Nucleus accumbens (tissue), 56 donors: ENCODE measurements at places on chromosomes 3 and 15.
A peak's percentile ranks its signal among the peaks of the same experiment; 100 is the strongest.

GRCh38 chr3:39096775-39097174, 10.7 kb downstream of the GORASP1 start:
- DNase-seq, result no peak

DNA sequence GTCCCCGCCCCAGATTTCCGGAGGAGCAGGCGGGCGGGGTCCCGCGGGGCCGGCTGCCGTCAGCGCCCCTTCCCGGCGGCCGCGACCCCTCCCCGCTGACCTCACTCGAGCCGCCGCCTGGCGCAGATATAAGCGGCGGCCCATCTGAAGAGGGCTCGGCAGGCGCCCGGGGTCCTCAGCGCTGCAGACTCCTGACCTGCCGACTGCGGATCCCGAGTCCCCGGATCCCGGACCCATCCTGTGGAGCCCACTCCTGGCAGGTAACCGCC, at the start of gene TRH:
Gene TRH, plus strand, starts transcription at position 157 of the 269 bp plus-strand sequence. CDS start 1,097 bp downstream, outside the sequence.
- DNase-seq, result no peak

- no peak for DNase-seq
These were observed 17.8 kb downstream of the BMF start for GRCh38 chr15:40090774-40091455.

DNA sequence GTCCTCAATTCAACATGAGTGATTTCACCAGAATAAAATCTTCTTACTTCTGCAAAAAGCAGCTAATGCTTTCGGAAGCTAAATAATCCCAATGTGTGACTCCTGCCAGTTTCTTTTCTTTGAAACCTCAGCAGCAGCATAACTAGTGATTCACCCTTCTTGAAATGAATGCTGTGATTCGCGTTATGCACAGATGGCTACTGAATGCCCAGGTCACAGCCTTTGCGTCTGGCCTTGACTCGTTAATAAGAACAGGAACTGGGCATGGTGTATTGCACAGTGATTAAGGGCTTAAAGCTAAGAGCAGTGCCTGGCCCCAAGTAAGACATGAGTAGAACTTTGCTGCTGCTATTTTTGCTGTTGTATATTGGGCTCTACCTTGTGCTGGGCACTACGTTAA, 19.0 kb downstream of the CGNL1 start:
- DNase-seq, result no peak

- no peak for DNase-seq
These were observed 1.6 kb downstream of the CDV3 start for GRCh38 chr3:133575086-133575485.

DNA sequence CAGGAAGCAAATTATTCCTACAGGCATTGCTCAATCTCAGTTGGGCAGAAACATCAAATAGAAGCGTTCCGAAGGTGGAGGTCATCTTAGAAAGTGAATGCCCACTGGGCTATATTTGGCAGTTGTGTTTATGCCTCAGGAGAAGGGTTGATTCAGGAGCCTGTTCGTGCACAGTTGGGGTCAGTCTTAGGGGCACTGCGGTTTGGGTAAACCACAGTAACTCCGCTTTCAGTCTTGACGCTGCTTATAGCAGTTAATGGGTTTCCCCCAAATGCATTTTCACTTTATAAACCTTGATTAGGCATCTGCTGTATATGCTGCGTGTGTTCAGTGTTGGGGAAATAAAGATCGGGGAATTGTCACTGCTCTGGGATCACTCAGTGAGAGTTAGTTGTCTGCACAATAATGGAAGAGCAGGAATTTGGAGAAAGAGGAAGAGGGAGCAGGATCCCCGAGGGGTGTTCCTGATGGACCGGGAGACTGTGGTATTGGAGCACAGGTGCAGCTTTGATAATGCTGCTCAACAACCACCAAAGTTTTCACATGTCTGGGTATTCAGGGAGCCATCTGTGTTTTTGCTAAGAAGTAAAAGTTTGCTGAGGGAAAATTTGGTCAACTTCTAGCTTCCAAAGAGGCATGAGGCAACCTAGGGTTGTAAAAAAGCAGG, 124.3 kb upstream of the EIF1B start:
- no peak for DNase-seq

GRCh38 chr15:68301301-68301700, 23.8 kb downstream of the FEM1B start:
- DNase-seq, result no peak

DNA sequence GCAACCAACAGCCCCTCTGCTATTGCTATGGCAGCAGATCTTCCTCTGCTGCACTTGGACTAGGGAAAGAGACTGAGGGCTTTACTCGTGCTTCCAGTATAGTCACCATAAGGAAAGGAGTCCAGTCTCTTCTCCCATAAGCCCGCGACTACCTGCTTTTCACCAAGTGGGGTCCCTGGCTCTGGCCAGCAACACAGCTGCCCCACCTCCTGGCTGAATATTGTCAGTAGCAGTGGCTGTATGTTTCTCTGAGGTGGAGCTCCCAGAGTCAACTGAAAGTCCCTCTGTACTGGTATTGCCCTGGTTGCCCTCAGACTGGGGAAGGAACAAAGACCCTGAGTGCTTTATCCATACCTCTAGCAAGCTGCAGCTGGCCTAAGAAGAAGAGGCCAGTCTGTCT, 719.6 kb downstream of the SQOR start:
- no peak for DNase-seq

DNA sequence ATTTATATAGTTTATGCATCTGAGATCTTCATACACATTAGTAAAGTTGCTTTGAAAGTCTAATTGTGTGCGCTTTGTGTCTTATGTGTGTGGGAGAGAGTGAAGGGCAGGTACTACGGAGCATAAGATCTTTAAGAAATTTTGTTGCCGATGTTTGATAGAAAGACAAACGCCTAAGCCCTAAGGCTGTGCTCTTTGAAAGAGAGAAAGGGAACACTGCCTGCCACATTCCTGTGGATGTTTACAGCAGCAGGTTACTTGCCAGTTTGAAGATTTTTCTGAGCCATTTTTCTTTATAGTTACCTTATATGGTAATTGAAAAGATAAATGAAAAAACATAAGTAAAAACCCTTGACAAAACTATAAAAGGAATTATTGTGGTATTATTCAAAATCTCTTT, 17.0 kb downstream of the DTWD1 start:
- no peak for DNase-seq

GRCh38 chr15:62482785-62483429, 317.8 kb upstream of the C2CD4B start:
- DNase-seq, result no peak

DNA sequence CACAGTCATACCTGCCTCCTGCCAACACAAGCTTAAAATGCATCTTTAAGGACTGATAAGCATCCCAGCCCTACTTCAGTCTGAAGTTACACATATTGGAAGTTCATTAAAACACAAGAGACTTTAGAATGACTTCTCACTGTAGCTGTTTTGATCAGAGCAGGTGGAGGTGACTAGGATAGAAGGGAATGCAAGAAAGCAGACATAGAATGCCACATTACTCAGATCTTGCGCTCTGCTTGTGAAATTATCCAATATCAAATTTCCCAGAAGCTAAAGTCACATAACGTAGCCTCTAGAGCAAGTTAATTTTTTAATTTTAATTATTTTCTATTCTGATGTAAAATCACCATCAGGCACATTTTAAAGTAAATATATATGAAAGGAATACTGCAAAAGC, 306.5 kb downstream of the PLOD2 start:
- DNase-seq, result no peak

GRCh38 chr3:134790065-134790464, 5.0 kb upstream of the EPHB1 start:
- DNase-seq, result no peak

- peak; percentile 2 for DNase-seq
These were observed 348.6 kb downstream of the PLCL2 start for GRCh38 chr3:17233398-17233800.

- DNase-seq, result no peak
These were observed 228 bp downstream of the GLT8D1 start for GRCh38 chr3:52705438-52705687.

DNA sequence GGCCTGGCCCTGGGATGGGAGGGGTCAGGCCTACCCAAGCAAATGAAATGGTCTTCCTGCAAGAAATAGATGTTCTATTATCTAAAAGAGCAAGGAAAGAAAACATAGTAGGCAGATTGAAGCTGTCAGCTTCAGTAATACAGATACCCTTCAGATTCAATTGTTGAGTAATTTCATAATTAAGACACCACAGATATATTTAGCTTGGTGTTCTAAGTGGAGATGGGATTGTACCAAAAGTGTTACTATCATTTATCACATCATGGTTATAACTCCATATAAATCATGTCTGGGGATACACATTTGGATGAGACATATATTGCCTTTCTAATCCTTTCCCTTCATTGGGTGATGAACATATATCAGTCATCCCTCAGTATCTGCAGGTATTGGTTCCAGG, 41.9 kb upstream of the FAH start:
- DNase-seq, result no peak

GRCh38 chr3:10371789-10372188, 50.9 kb upstream of the SEC13 start:
- no peak for DNase-seq

DNA sequence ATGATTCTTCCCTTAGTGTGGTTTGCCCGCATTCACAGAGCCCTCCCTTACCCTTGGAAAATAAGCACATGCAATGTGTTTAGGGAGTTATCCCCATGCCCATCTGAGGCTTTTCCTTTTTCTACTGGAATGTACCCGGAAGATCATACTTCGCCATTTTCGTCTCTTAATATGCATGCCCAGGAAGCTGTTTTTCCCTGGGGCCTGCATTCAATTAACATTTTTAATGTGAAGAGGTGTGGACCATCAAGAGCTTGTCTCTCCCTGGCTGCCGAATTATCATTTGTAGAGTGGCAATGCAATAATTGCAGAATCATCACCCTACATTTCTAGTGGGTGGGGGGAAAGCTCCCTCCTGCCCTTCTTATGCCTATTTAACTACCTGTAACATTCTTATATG, 976.3 kb downstream of the DIPK2A start:
- no peak for DNase-seq

DNA sequence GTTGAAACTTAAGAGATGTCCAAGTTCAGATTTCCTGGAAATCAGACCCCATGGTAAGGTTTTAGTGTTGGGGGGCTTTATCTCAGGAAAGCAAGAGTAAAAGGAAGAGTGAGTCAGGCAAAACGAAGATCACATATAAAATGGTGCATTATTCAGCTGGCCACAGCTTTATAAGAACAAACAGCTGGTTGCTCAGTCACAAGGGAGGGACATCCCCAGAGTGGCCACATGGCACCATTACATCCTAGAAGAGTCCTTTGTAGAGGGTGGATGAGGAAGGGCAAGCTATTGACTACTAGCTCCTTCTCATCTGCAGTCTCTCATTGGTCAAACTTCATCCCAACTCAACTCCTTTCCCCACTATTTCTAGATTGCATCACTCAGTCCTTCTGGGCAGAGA, 68.3 kb upstream of the COL8A1 start:
- no peak for DNase-seq

GRCh38 chr15:65412556-65412955, 10.2 kb downstream of the IGDCC4 start:
- no peak for DNase-seq

DNA sequence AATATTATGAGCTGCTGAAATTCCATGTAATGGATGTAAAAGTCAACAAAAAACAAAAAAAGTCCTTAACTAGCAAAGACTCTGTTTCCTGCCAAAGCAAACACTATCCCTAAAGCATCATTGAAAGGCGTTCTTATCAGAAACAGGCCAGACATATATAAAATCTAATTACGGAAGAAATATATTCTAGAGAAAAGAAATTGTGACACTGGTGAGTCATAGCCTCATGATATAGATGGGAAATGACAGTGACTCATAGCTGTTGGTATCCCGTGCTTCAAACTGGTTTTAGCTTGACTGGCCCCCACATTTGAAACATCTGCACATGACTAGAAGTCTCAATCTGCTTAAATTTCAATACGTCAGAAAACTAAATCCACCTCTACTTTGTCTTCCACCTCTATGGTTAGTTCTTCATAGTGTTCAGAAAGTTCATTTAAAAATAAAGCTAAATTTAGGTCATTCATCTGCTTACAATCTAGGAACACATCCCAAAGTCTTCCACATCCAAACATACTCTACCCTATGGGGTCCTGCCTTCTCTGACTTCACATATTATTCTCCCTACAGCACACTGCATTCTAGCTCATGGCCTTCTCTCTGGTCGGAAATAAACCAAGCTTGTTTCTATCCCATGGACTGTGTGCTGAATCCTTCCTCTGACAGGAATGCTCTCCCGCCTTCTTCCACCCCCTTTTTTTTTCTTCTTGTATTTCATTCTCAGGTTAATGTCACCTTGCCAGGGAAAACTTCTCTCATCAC, 456.3 kb upstream of the ARRDC4 start:
- DNase-seq, result no peak

DNA sequence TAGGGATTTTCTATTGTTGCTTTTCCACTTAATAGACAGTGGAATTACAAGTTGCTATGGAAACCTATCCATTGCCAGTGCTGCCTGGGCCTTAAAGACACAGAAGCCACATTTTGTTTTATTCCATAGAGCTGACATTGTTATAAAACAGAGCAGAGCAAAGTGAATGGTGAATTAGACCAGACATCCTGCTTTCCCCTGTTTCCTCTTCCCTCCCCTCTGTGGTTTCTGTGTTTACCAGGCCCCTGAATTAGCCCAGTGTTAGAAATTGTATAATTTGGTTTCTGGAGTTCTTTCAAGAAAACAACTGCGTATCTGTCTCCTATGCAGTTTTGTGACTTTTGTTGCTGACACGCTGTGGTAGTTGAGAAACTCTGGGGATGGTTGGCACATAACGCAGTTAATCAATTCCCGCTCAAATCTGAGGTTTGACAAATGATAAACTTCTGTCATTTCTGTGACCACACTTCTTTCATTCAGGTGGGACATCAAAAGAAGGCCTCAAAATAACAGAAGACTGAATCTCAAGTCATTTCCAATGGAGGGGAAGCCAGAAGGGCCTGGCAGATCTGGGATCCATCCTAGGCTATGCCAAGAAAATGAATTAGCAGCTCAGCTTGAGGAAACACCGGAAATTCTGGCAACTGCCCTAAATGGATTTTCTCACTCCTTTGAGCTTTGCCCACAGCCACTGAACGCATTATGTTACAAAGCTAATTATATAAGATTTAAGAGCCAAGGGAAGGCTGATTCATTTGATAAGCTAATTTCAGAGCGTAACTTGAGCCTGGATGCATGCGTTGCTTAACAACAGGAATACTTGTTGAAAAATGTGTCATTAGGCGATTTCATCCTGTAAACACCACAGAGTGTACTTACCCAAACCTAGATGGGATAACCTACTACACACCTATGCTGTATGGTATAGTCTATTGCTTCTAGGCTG, 46.9 kb downstream of the NR1D2 start:
- peak; percentile 52 for DNase-seq

DNA sequence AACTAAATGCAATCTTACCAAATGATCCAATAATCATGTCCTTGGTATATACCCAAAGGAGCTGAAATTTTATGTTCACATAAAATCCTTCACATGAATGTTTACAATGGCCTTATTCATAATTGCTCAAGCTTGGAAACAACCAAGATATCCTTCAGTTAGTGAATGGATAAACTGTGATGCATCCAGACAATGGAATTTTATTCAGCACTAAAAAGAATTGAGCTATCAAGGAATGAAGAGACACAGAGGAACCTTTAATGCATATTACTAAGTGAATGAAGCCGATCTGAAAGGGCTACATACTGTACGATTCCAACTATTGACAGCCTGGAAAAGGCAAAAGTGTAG, 168.4 kb downstream of the PDE8A start:
- DNase-seq, result no peak

GRCh38 chr3:125043599-125044151, 12.1 kb downstream of the HEG1 start:
- DNase-seq, result no peak
